ENCODE measurements at places on chromosomes 7 and 10. TPM values are rescaled to one million over a fixed set of nuclear protein-coding genes. Genes with fewer than 3 reads are reported as not detected.

GRCh38 chr10:53022611-53023088 is 250.1 kb upstream of the MBL2 start:
- no peak for DNase-seq

- peak; percentile 44 for DNase-seq
These were observed 21.5 kb downstream of the POLL start for GRCh38 chr10:101566333-101567164.

Gene ADCY1
- total RNA-seq = 22.9 TPM

Gene GIMAP4
- total RNA-seq = 0.24 TPM

GRCh38 chr7:34842782-34843181 is 184.8 kb downstream of the NPSR1 start:
- peak; percentile 62 for DNase-seq

- DNase-seq = no peak
These were observed 67.8 kb downstream of the PTEN start for GRCh38 chr10:87930934-87931835.

DNA sequence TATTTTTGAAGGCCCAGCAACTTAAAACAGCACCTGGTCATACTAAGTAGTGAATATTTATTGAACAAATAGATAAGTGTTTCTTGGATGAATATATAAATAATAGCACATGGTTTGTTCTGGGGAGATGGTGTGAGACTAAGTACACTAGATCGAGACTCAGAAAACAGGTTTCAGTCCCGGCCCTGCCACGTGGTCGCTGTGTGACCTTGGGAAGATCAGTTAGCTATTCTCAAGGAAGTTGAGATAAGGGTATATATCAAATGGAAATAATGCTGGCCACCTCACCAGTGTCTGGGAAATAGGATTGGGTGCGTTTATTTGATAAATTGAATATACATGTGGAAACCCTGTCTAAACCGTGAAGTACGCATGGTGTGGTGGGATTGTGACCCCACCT is 354.6 kb downstream of the SDK1 start:
- DNase-seq = no peak

Measured in cardiac muscle cell (in vitro differentiated cells and primary cell).